AML-193 (cell line): ENCODE measurements at places on chromosomes 6 and 20.

GRCh38 chr6:35967076-35967774 is 46.3 kb upstream of the SRPK1 start:
- DNase-seq = no peak

GRCh38 chr6:137823826-137824555 is 43.1 kb upstream of the TNFAIP3 start:
- DNase-seq = peak; percentile 86

- DNase-seq = no peak
These were observed 117.4 kb downstream of the TTLL2 start for GRCh38 chr6:167442245-167442644.

DNA sequence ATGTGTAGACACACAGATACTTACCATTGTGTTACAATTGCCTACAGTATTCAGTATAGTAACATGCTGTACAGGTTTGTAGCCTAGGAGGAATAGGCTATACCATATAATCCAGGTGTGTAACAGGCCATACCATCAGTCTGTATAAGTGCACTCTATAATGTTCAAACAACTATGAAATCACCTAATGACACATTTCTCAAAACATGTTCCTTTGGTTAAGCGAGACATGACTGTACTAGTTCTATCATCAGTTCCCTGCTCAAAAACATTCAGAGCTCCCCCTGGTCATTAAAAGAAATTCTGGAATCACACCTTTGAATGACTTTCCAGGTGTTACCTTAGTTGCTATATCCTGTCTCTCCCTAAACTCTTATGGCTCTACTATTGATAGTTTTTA is 70.4 kb upstream of the SLC2A12 start:
- no peak for DNase-seq

- DNase-seq = no peak
These were observed 150.8 kb downstream of the COL21A1 start for GRCh38 chr6:56096541-56096940.

- DNase-seq = no peak
These were observed 534.0 kb upstream of the JARID2 start for GRCh38 chr6:14711704-14712379.

GRCh38 chr6:117465691-117466090 is 16.8 kb upstream of the DCBLD1 start:
- no peak for DNase-seq

GRCh38 chr20:61989741-61990140 is 75.9 kb downstream of the TAF4 start:
- DNase-seq = no peak

- DNase-seq = no peak
These were observed 28.3 kb downstream of the GZF1 start for GRCh38 chr20:23390091-23390774.

GRCh38 chr6:144298194-144298593 is 13.1 kb downstream of the UTRN start:
- DNase-seq = no peak

DNA sequence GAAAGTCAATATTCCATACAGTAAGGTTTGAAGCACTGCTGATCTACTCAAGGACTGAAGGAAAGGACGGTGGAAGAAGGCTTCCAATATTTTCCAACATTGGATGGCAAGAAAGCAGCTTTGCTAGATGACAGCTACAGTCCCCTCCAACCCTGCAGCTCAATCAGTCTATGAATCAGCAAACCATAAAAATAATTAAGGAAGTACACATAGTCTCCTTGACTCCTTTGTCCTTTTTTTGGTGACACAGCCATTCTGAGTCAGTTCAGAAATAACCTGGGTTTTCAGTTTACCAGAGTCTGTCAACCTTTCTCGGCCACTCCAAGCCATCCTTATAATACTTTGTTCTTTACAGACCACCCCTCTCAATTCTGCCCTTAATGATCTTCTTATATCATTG is 232.5 kb downstream of the IBTK start:
- DNase-seq = peak; percentile 23

- no peak for DNase-seq
These were observed 86.5 kb downstream of the QKI start for GRCh38 chr6:163501026-163501425.

DNA sequence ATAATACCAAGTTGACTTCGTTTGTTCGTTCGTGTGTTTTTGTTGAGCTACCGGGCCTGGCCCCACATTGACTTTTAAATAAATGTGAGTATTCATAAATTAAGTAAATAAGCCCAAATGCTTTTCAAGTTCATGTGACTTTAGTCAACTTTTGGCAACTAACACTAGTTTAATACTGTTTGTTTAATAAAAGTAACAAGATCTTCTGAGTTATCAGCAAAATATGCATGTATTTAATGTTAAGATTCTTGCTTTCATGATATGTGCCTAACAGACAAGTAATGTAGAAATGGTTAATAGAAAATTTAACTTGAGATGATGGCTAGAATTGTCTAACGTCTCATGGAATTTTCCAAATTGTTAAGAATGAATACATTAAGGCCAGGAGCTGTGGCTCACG is 38.7 kb upstream of the ECI2 start:
- DNase-seq = no peak

- DNase-seq = no peak
These were observed 28.5 kb upstream of the ENPP1 start for GRCh38 chr6:131779304-131779703.

- DNase-seq = no peak
These were observed 6.1 kb upstream of the OSBPL2 start for GRCh38 chr20:62232194-62232593.

DNA sequence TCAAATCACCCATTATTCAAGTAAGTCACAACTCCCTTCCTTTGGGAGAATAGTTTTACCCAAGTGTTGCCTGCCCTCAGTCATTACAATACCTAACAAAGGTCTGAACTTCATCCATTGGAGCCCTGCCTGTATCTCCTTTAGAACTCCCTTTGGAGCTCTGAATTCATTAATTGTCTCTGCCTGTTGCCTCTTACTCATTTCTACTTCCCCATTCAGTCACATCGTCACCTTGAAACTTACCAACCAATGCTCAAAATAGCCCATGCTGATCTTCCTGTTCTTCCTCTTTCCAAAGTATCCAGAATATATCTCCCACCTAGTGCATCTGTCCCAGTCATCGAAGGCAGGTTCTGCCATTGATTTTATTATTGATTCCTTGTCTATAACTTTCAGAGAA is 120.7 kb upstream of the ADGRF1 start:
- peak; percentile 29 for DNase-seq

GRCh38 chr20:55761797-55762196 is 243.5 kb downstream of the CBLN4 start:
- DNase-seq = no peak

- no peak for DNase-seq
These were observed 33.8 kb upstream of the TMEM244 start for GRCh38 chr6:129894921-129895320.

GRCh38 chr6:167279766-167280446 is 11.2 kb upstream of the UNC93A start:
- DNase-seq = no peak

DNA sequence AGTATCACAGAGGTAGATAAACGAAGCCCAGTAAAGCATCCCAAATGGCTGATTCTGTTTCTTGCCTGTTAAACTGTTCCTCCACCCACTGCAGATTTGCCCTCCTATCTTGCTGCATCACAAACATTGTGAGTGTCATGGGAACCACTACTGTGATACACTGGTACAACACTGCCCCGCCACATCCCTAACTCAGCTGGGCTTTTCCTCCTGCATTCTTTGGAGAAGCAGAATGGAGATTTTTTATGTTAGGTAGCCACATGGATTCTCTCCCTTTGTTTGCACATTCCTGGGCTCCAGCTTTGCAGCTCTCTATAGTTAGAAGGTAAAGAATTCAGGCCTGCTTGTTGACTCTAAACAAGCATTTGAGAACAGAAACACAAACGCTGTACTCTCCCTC is 234.1 kb downstream of the TMEM242 start:
- DNase-seq = no peak

- DNase-seq = no peak
These were observed 196.1 kb upstream of the RUNX2 start for GRCh38 chr6:45132059-45132458.

DNA sequence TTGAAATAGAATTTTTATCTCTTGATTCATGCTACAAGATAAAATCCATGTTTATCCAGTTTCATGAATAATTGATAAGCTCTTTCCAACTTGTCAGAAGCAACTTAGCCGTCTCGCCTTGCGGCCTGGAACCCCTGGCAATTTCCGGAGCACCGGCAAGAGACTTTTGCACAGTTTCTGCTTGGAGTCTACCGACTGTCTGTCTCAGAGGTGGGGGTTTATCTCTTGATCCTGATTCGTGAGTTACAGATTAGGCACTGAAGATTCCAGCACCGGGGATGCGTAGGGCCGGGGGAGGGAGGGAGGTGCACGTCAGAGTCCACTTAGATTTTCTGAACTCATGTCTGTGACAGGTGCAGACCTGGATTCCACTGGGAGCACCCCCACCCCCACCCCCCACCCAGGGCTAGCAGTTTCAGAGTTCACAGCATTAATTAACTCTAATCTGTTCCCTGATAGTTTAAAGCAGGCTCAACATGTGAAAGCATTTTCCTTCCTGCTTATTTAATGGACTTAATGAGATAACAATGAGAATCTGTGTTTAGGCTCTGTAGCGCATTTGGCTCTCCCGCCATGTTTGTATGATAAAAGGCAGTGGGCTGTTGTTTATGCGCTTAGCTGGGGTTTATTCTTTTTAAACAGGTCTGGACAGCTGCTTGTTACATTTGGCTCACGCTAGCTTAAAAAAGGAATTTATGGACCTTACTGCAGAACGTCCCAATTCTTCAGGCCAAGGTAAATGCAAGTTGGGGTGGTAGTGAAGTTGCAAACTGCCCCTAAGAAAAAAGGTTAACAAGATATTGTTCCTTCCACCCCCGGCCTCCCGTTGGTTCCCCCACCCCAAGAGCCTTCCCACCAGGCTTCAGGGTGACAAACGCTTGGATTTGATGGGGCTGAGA is 8.1 kb upstream of the APCDD1L start:
- no peak for DNase-seq

GRCh38 chr6:6869094-6869493 is 238.7 kb upstream of the RREB1 start:
- DNase-seq = no peak

GRCh38 chr20:48054051-48054450 is 268.8 kb upstream of the SULF2 start:
- no peak for DNase-seq

DNA sequence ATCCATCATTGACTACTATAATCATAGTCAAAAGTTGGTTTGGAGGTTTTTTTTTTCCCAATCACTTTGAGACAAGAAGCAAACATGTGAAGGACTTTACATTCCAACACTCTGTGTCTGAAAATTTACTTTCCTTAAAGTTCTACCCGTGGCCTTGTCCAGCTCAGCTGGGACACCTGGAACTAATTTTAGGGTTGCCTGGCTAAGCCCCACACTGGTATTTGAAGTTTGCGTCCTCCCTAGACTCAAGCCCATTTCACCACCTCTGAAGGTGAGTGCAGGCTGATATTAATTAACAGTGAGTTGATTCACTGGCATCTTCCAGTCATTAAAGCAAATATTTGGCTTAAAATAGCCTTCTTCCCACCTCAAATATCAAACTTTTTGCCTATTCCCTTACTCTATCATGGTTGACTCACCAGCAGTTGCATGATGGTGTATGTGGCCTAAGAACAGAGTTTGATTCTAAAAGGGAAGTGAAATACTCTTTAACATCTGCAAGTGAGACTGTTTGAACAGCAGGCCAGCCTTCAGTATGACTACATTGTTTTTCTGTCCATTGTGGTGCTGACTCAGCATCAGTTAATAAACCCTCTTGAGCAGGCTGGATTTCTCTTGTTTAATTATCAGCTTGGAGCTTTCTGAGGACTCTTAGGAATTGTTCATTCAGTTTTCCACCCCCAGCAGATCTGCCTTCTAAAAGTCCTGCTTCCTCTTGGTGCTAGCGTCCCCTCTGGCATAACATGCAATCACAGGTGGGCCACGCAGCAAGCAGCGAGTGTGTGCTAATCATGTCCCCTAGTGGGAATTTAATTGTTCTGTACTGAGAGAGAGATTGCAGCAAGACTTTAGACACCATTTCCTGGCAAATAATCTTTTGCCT is 1.8 kb upstream of the PRDM1 start:
- peak; percentile 96 for DNase-seq

DNA sequence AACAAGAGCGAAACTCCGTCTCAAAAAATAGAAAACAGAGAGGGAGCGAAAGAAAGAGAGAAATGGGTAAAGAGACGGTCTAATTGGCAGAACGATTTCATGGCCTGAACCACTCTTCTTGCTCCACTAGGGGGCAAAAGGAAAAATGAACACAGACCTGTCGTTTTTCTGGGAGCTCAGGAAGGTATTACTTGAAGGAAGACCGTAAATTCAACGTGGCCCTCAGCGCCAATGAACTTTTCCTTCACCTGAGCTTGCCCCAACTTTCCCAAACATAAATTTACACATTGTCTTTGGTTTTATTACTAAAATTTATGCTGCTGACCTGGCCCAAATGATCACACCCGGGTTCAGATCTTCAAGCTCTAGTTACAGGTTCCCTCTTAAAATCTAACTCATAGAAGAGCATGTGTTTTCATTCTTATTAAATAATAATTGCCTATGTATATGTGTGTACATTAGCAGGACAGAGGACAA is 67.3 kb downstream of the ATP9A start:
- peak; percentile 0 for DNase-seq

DNA sequence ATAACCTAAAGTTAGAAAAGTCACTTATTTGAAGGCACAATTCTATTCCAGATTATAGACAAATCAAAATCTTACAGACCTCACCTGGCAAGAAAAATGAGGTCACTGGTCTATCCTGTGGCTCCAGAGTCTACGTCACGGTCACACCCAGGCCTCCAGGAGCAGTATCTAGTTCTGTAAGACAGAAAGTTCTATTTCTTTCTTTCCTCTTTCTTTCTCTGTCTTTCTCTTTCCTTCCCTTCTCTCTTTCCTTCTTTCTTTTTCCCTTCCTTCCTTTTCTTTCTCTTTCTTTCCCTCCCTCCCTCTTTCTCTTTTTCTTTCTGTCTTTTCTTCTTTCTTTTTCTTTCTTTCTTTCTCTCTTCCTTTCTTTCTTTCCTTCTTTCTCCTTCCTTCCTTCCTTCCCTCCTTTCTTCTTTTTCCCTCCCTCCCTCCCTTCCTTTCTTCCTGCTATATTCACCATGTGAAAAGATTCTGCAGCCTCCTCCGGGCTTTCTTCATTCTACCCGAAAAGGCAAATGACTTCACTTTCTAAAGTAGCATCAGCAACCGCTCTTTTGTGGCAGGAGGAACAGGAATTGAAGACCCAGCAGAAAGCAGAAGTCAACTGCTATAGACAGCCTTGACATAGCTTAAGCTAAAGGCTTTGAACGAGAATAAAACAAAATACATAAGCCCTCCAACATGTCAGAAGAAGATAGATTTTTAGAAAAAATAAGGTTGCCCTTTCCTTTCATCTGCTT is 83.9 kb upstream of the SIRPG start:
- DNase-seq = peak; percentile 90

DNA sequence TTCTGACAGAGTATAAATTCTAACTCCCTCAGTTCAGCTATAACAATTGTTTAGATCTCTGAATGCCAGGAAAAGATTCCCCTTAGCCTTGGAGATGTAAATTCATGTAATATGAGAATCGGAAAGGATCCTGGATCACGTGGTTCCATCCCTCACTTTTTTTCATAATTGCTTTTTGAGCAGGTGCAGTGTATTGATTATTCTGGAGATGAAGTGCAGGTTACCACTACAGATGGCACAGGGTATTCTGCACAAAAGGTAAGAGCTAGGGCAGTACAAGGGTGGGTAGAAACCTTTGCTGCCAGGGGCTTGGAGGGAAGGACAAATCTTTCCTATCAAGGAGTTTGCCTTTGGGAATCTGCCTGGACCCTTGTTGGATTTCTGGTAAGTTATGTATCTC is 52.7 kb downstream of the KDM1B start:
- DNase-seq = no peak

GRCh38 chr6:161436106-161436876 is 162.4 kb upstream of the AGPAT4 start:
- DNase-seq = no peak
